ENCODE measurements at places on chromosomes 2 and 18. TPM values are rescaled to one million over a fixed set of nuclear protein-coding genes. Genes with fewer than 3 reads are reported as not detected.

DNA sequence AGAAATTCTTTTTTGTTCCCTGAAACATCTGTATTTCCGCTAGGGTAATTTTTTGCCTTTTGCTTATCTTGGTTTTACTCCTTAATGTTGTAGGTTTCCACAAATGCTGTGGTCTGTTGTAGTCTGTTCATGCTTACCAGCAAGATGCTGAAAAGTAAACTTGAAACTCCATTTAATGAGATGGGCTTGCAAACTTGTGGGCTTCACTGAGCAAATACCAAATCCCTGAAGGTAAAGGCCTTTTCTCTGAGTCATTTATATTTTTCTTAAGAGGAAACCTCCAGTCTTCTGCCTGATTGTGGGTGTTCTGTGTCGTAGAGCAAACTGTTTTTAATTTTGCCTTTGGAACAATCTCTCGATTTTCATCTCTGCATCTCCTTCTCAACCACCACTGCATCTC is 9.3 kb downstream of the SP140 start:
- no peak for DNase-seq

- no peak for DNase-seq
These were observed 89.6 kb downstream of the GCA start for GRCh38 chr2:162433491-162433890.

GRCh38 chr2:241977557-241978300 is 108.2 kb downstream of the RTP5 start:
- no peak for DNase-seq

Gene GKN1
- not detected for total RNA-seq

Gene B3GNT7
- 5.3 TPM for total RNA-seq
